GM13977 (cell line): ENCODE measurements at places on chromosomes 7 and 10.
A peak's percentile ranks its signal among the peaks of the same experiment; 100 is the strongest.

GRCh38 chr10:97022616-97023015 is 163.1 kb downstream of the SLIT1 start:
- no peak for DNase-seq

- peak; percentile 15 for DNase-seq
Observed at GRCh38 chr7:139830782-139831501, 1.9 kb downstream of the TBXAS1 start.

DNA sequence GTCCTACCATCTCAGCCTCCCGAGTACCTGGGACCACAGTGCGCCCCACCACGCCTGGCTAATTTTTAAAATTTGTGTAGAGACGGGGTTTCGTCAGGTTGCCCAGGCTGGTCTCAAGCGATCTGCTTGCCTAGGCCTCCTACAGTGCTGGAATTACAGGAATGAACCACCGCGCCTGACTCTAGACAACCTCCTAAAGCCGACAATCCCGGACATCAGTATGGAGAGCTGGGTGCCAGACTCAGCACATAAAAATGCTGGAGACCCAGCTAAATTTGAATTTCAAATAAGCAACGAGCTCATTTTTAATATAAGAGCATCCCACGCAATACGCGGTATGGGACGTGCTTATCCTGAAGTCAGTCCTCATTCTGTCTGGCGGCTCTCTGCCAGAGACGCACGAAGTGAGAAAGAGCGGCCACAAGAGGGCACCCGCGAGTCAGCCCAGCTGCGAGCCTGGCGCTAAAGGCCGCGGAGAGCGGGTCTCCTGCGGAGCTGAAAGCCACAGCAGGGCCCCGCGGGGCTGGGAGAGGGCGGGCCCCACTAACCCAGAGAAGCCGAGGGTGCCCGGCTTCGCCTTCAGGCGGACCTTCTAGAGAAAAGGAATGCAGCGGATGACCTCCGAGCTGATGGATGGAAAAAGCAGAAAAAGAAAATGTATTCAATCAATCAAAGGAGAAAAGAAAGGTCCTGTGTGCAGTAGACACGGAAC is 7.0 kb downstream of the CALY start:
- DNase-seq: peak; percentile 92

DNA sequence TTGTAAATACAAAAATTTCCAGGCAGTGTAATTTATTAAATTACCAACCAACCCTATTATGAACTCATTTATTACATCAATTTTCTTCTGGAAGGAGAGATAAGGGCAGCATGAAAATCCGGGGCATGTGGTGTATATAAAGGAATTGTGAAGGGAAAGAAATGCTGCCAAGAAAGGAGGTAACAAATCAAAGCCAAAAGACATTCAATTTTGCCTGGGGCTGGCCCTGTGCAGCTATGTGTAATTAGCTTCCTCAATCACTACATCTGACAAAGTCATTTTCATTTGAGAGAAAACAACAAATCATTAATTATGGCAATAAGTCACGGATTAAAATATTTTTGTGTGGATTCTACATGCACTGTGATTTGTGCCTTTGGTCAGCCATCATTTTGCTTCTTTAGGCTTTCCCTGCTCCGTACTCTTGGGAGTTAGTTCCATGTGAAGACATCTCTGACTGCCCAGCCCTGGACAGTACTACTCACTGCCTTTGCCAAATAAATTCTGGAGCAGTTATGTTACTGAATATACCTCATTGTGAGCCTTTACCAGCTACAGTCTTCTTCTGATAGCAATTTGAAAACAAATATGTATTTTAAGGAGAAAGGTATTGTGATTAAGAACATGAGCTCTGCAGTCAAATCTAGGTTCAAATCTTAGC is 191.7 kb downstream of the RELN start:
- no peak for DNase-seq

DNA sequence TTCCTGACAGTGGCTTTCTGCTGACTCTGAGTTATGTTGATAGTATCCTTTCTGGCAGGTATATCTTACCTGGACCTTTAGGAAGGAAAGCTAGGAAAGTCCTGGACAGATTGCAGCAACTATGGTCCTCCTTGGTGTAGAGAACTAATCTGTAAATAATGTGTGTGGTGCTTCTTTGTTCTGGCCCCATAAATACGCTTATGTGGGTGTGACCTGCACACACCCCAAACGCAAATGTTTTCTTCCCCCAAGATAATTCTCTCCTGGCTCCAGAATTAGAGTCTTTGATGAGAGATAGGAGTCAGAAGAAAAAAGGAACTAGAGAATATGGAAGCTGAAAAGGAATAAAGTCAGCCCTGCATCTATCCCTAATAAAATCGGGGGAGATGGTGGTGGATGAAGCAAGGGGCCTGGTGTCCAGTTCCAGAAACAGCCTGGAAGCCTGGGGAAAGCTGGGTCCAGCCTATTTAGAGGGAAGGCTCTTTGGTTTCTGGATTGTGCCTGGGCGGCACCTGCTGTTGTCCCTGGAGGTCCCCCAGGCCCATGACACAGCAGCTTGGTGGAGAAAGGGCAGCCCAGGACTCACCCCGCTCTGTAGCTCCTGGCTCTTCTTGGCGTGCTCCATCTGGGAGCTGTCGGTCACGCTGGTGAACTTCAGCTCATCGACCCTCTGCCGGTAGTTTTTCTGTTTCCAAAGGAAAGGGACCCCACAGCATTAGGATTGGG is 38.2 kb downstream of the NRAP start:
- DNase-seq: no peak

GRCh38 chr7:16833373-16833772 is 28.6 kb upstream of the AGR2 start:
- DNase-seq: no peak
